Activated T-cell treated with anti-CD3 and anti-CD28 coated beads for 24 hours (primary cell): ENCODE measurements at places on chromosomes 5 and 9.

- DNase-seq: no peak
Measured at GRCh38 chr9:87547671-87548081, 50.0 kb downstream of the DAPK1 start.

GRCh38 chr5:64900618-64901017, 131.9 kb downstream of the CWC27 start:
- DNase-seq: no peak

DNA sequence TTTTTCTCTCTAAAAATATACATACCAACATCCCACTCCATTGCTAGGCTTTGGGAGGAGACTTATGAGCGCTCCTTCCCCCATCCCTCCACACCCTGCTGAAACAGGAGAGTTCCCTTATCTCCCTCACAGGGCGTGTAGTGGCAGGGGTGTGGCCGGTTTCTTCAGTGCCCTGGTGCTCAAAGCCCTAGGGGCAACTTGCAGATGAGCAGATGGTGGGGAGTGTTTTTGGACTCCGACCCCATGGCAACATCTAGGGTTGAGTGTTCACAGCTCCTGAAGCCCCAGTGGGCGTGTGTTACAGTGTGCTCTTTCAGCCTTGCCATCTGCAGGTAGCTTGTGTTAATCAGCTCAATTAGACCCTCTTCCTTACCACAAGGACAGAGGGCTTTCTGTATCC, 409.5 kb downstream of the MAT2B start:
- no peak for DNase-seq

- no peak for DNase-seq
Measured at GRCh38 chr5:62432621-62433064, 20.1 kb downstream of the IPO11 start.

GRCh38 chr5:10741661-10742060, 19.4 kb downstream of the DAP start:
- no peak for DNase-seq

GRCh38 chr5:168214886-168215285, 76.6 kb upstream of the WWC1 start:
- DNase-seq: no peak

DNA sequence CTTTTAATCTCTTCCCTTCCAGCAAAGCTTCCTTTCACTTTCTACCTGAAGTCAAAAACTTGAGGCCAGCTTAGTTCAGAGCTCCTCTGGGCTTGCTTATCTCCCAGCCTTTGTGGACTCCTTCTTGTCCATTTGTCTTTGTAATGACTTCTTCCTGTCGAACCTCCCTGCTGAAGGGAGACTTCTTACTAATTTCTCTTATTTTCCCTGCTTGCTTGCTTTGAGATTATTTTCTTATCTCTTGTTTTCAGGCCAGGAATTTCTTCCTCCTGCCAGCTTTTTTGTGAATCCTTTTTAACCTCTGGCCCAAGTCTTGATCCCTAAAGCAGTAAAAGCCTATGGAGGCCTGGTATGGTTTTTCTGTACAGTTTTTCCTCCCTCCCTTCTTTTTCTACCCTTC, 46.8 kb upstream of the DHFR start:
- no peak for DNase-seq

DNA sequence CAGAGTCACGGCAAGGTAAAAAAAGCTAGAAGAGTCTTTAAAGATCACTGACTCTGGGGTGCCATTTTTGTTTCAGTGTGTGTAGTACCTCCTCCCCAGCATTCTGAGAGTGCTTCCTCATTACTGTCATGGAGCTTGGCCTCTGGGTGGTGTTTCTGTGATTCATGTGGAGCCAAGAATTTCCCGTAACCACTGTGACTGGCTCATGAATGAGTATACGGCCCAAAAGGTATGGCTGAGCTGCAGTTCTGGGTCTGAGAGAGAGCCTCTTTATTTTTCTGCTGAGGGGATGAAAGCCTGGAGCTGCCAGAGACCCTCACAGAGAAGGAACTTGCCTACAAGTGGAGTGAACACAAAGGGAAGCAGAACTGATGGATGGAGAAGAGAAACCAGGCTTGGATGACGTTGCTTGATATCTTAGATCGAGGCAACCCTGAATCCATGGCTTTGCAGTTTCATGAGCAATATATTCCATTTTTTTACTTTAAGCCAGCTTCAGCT, 85.6 kb downstream of the PTTG1 start:
- DNase-seq: peak; percentile 37

- DNase-seq: no peak
Measured at GRCh38 chr9:34409154-34409553, 32.5 kb upstream of the MYORG start.

DNA sequence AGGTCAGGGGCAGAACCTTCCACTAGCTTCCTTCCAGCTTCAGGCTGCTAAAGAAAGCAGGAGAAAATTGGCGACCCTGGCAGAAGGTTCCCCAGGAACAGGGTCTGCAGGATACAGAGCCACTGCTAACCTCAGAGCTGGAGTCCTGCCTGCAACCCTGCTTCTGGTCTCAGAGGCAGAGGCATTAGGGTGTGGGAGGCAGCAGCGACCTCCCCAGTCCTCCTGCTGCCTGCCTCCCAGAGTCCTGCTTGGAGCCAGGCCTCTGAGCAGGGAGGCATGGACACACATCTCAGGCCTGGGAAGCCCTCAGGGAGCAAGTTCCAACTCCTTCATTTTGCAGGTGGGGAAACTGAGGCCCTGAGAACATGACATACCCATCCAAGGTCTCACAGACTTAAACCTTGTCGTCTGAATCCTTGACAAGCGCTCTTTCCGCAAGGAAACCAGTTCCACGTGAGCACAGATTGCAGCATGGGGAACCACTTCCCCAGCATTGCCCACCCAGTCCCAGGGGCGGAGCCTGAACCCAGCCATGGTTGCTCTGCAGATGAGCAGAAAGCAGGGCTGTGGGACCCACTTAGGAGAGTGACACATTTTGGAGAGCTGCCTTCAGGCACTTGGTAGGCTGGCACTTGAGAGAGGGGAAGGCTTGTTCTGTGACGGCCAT, 28.2 kb upstream of the HAND1 start:
- DNase-seq: no peak

GRCh38 chr5:1760231-1760630, 39.4 kb downstream of the MRPL36 start:
- DNase-seq: no peak

DNA sequence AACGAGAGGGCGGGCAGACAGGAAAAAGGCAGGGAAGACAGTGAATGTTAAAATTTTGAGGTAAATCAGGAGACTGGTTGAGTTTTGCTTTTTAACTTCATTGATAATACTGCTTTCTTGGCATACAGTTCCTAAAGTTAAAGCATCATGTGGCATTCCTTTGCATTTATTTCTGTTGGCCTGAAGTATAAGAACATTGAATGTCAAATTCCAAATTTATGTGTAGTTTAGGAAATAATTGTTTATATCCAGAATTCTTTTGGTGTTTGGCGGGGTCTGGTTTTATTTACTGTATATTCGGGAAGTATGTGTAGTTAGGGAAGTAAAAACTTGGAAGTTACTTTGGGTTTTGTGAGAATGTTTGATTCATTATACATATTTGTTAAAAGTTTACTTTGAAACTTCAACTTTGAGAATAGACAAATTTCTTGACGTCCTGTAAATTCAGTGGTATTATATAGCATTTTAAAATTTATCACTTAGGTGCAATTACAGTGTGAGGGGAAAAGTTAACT, 83.2 kb downstream of the PTPDC1 start:
- no peak for DNase-seq

DNA sequence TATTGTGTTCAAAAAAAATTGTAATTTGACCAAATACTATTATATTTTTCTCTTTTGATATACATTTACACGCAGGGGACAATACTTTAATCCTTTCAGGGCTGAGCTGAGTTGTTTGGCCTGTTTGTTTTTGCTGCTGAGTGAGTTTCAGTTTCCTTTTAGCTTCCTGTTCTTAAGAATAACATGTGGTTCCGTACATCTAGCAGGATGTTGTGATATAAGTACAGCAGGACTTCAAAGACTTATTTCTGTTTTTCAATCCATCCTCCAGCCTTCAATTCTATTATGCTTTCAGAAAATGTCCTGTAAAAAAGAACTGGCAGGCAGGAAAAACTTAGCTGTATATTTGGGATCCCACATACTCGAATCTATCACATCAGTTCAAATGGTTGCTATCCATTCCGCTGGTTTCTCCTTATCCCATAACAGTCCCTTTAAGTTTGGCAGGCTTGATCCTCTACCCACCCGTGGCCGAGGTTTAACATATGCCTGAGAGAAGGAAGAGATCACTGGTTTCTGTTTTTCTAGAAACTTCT, 1037.3 kb upstream of the ACO1 start:
- DNase-seq: no peak

GRCh38 chr5:125722550-125722949, 700.7 kb upstream of the GRAMD2B start:
- no peak for DNase-seq

GRCh38 chr9:130117816-130118632, 54.2 kb upstream of the NCS1 start:
- no peak for DNase-seq

GRCh38 chr5:148632255-148633066, 21.9 kb downstream of the HTR4 start:
- no peak for DNase-seq

DNA sequence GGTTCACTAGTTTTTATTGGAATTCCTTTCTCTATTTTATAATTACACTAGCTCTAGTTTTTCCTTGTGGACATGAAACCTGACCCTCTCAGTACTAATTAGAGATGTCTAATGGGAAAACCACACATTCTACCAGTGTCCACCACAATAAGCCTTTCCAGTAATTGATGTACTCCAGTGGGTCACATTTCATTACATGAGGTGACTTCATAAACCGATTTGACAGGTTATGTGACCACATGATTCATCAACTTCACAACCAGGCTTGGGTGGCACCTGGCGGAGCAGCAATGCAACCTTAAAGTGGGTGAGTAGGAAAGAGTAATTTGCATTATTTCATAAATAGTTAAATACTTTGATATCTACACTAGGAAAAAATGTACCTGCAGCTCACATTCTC, 284.2 kb upstream of the ADAMTS16 start:
- no peak for DNase-seq

DNA sequence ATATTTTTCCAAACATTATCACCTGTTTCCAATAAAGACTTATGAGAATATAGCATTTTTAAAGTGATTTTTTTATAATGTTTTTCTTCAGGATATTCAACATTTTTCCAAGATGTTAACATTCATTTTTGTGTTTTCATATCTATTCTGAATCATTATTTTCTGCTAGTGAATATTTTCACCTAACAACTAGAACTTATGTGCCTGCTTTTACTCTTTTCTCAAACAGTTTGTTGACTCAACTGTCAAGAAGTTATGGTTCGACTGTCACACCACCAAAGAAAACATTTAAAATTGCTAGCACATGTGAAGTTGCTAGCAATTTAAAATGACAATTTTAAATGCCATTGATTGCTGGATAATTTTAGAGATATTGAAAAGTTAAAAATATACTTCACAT, 343.3 kb upstream of the CDH9 start:
- no peak for DNase-seq

GRCh38 chr9:20314981-20315380, 307.3 kb downstream of the MLLT3 start:
- DNase-seq: no peak

DNA sequence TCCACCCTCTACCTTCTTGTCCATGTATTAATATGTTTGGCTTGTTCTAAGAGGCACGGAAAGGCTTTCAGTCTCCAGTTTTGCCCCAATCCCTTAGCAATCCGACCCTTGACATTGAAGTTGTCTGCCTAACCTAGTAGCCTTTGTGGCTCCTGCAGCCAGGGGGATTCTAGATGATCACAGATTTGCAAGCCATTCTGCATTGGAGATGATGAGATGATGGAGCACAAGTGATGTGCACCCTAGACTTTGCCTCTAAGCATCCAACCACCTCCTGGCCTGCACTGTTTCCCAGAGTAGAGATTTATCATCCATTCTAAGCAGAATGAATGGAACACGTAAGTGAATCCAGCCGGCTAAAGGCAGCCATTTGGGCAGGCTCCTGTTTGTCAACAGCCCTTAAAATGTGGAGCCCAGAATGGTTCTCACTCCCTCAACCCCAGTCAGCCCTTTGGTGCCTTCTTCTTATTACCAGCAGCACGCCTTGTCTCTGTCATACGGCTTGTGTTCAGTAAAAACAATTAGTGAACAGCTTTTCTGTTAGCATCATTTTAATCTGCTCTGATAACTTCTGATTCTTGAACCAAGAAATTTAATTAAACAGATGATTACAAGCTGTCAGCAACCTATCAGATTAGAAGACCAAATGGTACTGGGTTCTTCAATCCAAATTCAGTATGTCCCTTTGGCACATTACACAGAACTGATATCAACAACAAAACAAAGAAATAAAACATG, 5.7 kb upstream of the TRAF1 start:
- DNase-seq: no peak

DNA sequence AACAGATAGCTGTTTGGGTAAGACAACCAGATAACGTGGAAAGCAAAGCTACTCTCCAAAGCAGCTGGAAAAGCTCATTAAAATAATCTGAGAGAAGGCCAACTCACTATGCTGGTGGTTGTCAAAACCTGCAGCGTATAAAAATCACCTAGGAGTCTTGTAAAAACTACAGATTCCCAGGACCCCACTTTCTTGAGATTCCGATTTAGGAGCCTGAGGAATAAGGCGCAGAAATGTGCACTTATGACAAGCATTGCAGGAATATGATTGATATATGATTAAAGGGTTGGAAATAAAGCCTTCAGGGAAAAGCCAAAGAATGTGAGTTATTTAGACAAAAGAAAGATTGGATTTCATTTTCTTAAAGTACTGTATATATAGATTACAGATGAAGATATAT, 285.0 kb upstream of the PTGER4 start:
- no peak for DNase-seq

- DNase-seq: no peak
Measured at GRCh38 chr9:110308633-110309038, 29.0 kb downstream of the TXNDC8 start.

- DNase-seq: no peak
Measured at GRCh38 chr5:104267320-104268015, 704.9 kb upstream of the NUDT12 start.

GRCh38 chr5:11681796-11682195, 222.4 kb downstream of the CTNND2 start:
- no peak for DNase-seq

GRCh38 chr5:10467281-10468198, 25.9 kb downstream of the ROPN1L start:
- no peak for DNase-seq
